Left ventricle myocardium inferior (tissue), 1 donor: ENCODE measurements at places on chromosomes 5 and 9. TPM values are rescaled to one million over a fixed set of nuclear protein-coding genes. Genes with fewer than 3 reads are reported as not detected.

GRCh38 chr5:115180165-115180709 lies 10.5 kb upstream of the TRIM36 start:
- H3K36me3 ChIP-seq: no peaks in the 10 kb centered on the region
- peak overlapping the region; percentile 69 for H3K4me3 ChIP-seq
- H3K4me1 ChIP-seq: peaks cover 18% of the 10 kb centered on the region
- no peak overlapping the region for H3K27ac ChIP-seq

DNA sequence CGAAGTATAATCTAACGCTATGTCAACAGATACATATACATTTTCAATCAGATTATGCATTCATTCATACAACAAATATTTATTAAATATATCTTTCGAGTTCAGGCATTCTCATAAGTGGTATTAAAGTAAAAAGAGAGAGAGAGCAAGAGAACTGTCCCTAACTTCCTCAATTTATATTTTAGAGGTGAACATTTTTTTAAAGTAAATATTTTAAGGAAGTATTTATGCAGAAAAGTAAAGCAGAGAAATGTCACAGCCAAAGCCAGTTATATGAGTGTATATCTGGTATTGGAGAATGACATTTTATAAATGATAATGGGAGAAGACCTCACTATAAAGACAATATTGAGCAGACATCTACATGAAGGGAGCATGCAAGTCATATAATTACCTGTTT lies 667.3 kb upstream of the CDH9 start:
- H3K27me3 ChIP-seq: no peaks in the 10 kb centered on the region
- no peaks in the 10 kb centered on the region for H3K4me1 ChIP-seq
- no peak overlapping the region for H3K4me3 ChIP-seq
- H3K27ac ChIP-seq: no peak overlapping the region
- no peak for DNase-seq

DNA sequence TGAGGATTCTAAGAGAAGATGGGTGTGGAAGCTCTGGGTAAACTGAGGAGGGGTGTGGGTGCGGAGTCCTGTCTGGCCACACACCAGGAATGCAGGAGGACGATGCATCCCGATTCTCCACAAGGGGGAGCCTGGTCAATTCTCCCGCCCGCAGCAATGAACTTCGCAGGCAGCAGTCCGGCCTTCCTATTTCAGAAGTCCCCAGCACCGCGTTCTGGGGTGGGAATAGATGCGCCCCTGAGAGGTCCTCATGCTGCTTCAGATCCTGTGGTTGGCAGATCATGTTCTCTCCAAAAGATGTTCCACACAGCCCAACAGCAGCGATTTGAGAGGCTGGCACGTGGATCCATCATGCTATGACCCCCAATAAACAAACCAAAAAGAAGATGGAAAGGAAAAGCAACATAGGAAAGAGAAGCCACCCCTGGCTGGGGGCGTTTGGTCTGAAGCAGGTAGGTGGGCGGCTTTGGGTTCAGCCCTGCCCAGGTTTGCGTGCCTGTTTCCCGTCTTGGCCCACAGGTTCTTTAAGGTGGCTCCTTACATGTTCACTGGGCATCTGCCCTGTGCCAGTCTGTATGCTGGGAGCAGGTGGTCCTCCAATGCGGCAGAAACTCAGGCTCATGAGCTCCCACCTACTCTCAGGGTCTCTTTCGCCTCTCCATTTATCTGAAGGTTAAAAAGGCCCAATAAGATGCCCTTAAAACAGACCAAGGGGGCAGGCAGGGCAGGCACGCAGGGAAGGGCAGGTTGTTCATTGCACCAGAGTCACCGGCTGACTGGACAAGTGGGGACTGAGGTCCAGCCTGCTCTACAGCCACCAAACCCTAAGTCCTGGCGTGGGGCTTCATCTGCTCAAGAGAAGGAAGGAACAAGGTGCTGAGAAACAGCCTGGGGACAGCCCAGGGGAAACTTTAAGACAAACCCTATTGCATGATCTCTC lies 171.6 kb downstream of the PAX5 start:
- H3K27me3 ChIP-seq: peaks cover 99% of the 10 kb centered on the region
- no peak for DNase-seq
- no peaks in the 10 kb centered on the region for H3K4me1 ChIP-seq
- no peak overlapping the region for H3K4me3 ChIP-seq
- H3K27ac ChIP-seq: no peak overlapping the region

DNA sequence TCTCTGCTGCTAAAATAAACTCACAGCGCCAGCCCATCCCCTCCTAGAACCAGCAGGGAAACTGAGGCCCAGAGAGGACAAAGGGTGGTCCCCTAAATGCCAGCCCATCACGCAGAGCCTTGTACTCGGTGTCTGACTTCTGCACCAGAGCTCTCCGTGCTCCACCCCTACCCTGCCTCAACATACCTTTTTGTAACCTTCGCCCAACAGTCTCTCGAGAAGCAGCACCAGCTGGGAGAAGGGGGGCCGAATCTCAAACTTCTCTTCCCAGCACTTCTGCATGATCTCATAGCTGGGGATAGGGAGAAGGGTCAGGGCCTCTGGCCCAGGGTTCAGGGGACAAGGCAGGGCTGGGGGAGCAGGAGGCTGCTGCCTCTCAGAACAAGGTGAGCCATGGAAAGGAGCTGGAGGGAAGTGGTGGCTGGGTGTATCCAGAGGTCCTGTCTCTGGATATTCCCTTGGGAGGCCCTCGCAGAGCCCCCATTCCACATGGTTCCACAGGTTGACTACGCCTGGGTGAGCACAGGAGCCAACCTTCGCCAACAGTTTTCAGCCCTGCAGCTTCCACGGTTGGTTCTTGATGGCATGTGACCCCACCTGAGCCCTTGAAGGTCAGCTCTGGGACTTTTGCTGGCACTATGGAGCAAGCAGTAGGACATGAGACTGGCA lies 32.3 kb upstream of the CSF1R start:
- DNase-seq: no peak
- H3K4me1 ChIP-seq: peaks cover 15% of the 10 kb centered on the region
- peaks cover 41% of the 10 kb centered on the region for H3K36me3 ChIP-seq

GRCh38 chr9:107008011-107008410 lies 145.0 kb downstream of the ZNF462 start:
- H3K27ac ChIP-seq: peak overlapping the region; percentile 24
- no peak overlapping the region for H3K4me3 ChIP-seq
- H3K4me1 ChIP-seq: peaks cover 6% of the 10 kb centered on the region

GRCh38 chr9:126207256-126207655 lies 119.4 kb upstream of the MVB12B start:
- peak; percentile 45 for DNase-seq
- no peaks in the 10 kb centered on the region for H3K36me3 ChIP-seq
- H3K4me1 ChIP-seq: peaks cover 11% of the 10 kb centered on the region
- no peak overlapping the region for H3K27ac ChIP-seq

- DNase-seq: no peak
- no peak overlapping the region for H3K27ac ChIP-seq
- H3K36me3 ChIP-seq: no peaks in the 10 kb centered on the region
These were observed 169.2 kb downstream of the COX7C start for GRCh38 chr5:86786955-86787354.

GRCh38 chr5:10695055-10695649 lies 65.9 kb downstream of the DAP start:
- H3K27ac ChIP-seq: no peak overlapping the region
- peaks cover 13% of the 10 kb centered on the region for H3K4me1 ChIP-seq
- no peaks in the 10 kb centered on the region for H3K36me3 ChIP-seq
- peak; percentile 76 for DNase-seq
- H3K4me3 ChIP-seq: peak overlapping the region; percentile 25

DNA sequence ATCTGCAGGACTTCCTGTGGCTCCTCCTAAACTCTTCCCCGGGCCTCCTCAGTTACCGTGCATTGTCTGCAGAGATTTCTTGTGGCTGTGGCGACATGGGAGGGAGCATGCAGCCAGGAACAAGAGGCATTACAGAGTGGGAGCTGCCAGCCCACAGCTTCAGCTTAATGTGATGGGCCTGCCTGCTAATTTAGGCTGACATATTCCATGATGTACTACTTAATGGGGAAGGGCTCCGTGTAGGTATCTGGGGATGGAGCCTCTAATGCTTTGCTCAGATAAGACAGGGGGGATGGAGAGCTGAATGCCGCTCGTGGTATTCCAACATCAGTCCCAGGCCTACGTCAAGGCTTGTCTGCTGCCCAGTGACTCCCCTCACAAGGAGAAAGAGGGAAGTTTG lies 137.6 kb upstream of the GPR151 start:
- no peak for DNase-seq
- no peaks in the 10 kb centered on the region for H3K4me1 ChIP-seq
- H3K36me3 ChIP-seq: no peaks in the 10 kb centered on the region
- H3K27me3 ChIP-seq: no peaks in the 10 kb centered on the region

Gene C9orf40
- 2.0 TPM for total RNA-seq

Gene ANKRD55
- total RNA-seq: 0.27 TPM
